T-cell (primary cell): ENCODE measurements at places on chromosomes 6 and 20. TPM values are rescaled to one million over a fixed set of nuclear protein-coding genes. Genes with fewer than 3 reads are reported as not detected.

PLTP gene
- 0.35 TPM for total RNA-seq

HTR1E gene
- not detected for total RNA-seq

SPINT3 gene
- total RNA-seq: not detected

TCF21 gene
- not detected for total RNA-seq

CTAGE9 gene
- not detected for total RNA-seq

DNA sequence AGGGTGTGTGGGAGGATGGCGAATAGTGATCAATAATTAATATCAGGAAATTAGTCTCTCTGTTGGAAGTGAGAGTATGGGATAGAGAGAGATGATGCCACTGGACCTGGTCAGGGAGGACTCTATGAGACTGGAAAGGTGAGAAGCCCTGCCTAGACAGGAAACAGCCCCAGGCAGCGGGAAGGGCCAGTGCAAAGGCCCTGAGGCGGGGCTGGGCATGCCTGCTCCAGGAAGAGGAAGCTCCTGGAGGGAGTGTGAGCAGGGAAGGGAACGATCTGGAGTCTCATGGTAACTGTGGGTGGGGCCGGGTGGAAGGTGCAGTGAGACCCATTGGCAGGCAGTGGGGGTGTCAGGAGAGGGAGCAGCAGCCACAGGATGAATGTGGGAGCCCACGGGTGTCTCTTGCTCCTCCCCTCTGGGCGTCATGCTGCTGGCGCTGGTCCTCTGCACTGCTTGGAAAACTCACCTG lies 1.8 kb upstream of the CST3 start:
- no peak for DNase-seq

DNA sequence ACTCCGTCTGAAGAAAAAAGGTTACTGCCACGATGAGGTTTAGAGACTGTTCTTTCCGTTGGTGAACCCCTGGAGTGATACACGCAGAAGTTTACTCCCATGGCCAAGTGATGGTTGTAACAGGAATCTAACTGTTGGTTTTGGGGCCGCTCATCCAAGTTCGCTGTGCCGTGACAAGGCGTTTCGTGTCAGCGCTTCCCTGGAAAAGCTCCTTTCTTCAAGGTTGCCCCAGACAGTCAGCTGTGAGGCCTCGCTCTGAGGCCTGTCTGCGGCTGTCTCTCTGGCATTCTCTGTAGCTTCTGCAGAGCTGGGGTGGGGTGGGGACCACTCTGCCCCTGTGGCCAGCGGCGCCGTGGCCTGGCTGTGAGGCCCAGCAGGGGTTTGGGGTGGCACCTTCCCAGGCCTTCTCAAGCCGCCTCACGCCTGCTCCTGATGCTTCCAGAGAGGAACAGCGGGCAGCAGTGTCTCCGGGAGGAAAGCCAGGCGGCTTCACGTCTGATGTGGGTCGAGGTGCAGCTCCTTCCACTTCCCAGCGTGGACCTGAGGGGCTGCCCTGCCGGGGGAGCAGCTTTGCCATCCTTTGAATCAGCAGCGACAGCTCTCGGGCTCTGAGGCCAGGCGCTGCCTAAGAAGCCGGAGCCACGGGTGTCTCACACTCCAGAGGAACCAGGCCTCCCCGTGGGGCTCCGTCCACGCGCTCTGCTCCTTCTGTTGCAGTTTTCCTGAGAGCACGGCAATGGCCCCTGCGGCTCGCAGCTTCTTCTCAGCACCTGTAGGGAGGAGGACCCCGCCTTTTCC lies 76.2 kb downstream of the SMOC2 start:
- DNase-seq: no peak

DNA sequence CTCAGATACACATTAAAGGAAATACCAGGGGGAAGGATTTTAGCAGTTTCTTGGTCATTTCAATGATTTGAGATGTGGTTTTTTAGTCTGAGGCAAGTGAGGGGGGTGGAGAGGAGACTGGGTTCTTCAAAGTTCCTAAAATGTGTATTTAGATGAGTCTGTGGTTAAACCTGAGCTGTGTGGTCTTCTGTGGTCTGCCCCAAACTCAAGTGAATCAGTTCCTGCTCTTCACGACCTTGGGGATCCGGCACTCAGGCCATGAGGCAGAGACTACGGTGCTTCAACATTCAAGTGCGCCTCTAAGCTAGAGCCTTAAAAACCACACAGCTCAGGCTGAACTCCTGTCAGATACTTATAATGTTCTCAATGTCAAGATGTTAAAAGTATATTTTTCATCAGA lies 406.7 kb downstream of the LMBRD1 start:
- no peak for DNase-seq

- no peak for DNase-seq
These were observed 310.3 kb downstream of the EYA4 start for GRCh38 chr6:133551436-133551835.

- DNase-seq: no peak
These were observed 79.8 kb upstream of the CHD6 start for GRCh38 chr20:41697861-41698559.

- DNase-seq: no peak
These were observed 70.0 kb downstream of the FAM50B start for GRCh38 chr6:3919130-3919628.

GRCh38 chr6:12111363-12111670 lies 99.2 kb downstream of the HIVEP1 start:
- DNase-seq: no peak

DNA sequence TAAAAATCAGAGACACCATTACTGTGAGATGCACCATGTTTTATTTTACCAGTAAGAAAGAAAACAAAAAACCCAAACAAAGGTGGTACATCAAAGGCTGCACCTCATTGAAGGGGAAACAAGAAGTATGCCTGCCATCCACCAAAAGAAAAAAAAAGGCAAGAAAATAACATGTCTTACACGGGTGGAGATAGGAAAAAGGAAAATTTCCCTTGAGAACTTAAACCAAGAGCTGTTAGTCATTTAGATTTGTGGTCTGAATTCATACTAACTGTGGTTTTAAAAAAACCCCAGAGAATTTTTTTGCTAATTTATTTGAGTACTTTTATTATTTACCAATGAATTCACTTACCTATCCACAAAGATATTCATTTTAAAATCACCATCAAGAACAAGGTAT lies 144.0 kb downstream of the LRRC1 start:
- no peak for DNase-seq

DNA sequence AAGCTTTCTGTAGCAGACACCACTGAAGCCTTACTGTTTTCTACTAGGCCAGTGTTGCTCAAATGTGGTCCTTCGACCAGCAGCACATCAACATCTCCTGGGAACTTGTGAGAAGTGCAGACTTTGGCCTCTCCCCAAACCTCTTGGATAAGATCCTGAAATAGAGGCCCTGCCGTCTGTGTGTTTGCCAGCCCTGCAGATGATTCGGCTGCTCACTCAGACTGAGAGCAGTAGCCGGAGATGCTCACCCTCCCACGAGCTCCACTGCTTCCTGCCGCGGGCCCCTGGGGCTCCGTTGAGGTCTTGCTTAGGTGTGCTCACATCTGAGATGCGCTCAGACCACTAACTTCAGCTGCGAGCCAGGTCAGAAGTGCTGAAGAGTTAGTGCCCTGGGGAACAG lies 129.5 kb upstream of the SSTR4 start:
- no peak for DNase-seq

- no peak for DNase-seq
These were observed 92.7 kb downstream of the SASH1 start for GRCh38 chr6:148435386-148435785.
